ENCODE measurements at places on chromosomes 11 and 22.

- DNase-seq, result no peak
These were observed at the start of gene NPTXR for GRCh38 chr22:38843657-38844314. TSS of gene NPTXR (minus strand) at chr22:38844028.

GRCh38 chr22:26079009-26079408, 90.3 kb upstream of the SEZ6L start:
- DNase-seq, result no peak

DNA sequence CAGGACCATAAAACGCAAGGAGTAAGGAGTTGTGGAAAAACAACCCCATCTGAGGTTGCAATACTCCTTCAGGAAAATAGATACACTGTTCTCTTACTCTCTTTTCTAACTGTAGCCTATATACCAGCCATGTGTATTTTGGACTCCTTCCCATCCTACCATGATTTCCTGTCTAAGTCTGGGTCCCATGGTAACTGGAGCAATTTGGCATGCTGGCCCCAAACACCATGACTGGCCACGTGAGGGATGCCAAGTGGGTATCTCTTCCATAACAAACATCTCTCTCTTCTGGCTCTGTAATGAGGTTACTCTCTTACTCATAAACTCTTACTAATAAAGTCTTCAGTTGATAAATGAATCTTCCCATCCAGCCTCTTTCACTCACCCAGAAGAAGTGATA, 26.5 kb downstream of the ABTB2 start:
- no peak for DNase-seq

DNA sequence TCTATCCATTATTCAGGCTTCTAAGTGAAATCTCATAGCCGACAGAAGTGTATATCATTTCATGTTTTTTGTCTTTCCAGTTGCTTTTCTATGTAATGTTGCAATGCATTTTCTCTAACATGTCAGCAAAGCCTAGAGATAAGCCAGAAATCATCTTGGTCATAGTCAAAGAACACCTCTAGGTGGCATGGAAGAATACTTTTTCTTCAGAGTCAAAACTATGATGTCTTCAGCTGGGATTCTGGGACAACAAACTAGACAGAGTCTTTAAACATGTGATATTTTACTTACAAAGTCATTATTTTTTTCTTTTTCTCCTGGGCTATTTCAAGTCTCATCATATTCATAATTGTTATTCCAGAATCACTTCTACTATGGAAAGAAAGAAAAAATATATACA, 4.4 kb downstream of the GAS2 start:
- DNase-seq, result no peak

GRCh38 chr11:117597071-117597470, 199.9 kb downstream of the DSCAML1 start:
- no peak for DNase-seq

- DNase-seq, result no peak
These were observed 28.2 kb downstream of the SIK3 start for GRCh38 chr11:117070016-117070415.

GRCh38 chr11:29318134-29318845, 698.5 kb downstream of the KCNA4 start:
- DNase-seq, result no peak

DNA sequence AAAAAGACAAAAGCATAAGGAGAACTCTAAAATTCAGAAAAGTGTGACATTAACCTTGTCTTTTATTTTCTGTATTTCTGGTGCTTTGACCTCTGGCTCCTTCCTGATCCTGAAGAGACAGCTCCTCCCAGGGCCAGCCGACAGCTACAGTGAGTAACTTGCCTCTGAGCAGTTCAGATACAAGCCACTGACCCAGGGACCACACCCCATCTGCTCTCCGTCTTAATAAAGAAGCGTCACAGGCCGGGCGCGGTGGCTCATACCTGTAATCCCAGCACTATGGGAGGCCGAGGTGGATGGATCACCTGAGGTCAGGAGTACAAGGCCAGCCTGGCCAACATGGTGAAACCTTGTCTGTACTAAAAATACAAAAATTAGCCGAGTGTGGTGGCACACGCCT, 6.5 kb downstream of the MLC1 start:
- no peak for DNase-seq

DNA sequence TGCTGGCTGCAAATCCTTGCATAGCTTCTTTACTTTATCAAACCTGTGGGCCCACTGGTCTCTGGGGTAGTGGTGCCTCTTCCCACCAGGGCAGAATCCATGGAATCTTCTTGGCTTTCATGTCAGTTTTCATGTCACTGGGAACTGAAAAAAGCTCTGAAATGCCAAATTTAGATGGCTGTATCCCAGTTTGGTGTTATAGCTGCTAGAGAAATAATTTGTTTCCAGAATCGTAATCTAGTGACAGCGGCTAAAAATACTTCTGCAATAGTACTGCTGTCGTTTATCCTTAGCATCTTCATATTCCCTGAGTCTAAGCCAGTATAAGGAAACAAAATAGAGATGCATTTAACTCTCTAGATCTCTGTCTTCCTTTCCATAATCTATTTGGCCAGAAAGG, 983.4 kb upstream of the FAT3 start:
- DNase-seq, result no peak

- no peak for DNase-seq
These were observed 17.4 kb upstream of the TMPRSS6 start for GRCh38 chr22:37126882-37127281.

GRCh38 chr22:17084554-17085276, at the start of gene IL17RA:
TSS of gene IL17RA (plus strand) at chr22:17085000. CDS start at chr22:17085092, 92 bp downstream.
- DNase-seq, result peak; percentile 43

DNA sequence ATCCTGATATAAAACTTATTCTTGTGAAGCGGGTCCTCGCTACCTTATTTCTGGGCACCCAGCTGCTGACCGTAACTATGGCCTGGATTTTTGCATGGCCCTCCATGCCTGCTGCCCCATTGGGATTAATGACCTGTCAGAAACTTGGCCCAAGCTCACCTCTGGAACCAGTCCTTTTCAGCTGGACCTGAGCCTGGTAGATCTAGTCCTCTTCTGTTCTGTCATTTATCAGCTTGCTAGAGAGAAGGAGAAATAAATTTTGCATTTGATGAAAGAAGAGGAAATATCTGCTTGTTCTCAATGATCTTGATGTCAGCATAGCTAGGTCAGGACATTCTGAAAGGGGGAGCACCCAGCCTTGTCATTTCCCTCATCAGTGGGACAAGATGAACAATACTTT, 387.8 kb upstream of the LARGE1 start:
- DNase-seq, result no peak

- DNase-seq, result no peak
These were observed 195 bp upstream of the ALX4 start for GRCh38 chr11:44310206-44310462.

GRCh38 chr11:34356576-34356912, 1.3 kb downstream of the ABTB2 start:
- peak; percentile 32 for DNase-seq

DNA sequence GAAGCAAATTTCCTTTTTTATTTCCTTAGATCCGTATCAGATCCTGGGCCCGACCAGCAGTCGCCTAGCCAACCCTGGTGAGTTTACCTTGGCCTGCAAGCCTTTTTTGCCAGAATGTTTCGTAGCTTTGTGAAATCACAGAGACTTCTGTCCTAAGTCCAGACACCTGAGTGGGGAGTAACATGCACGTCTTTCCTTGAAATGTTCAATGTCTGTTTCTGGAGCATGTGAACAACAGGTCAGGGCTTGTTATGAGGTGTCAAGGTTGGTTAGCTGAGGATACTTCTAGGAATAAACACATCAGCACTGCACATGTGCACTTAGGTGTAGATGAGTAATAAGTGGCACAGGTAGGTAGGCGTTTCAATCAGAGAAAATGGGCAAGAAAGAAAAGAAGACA, 58.0 kb downstream of the KCNJ1 start:
- DNase-seq, result no peak

GRCh38 chr11:67656278-67656922, 5.9 kb upstream of the ACY3 start:
- DNase-seq, result no peak

DNA sequence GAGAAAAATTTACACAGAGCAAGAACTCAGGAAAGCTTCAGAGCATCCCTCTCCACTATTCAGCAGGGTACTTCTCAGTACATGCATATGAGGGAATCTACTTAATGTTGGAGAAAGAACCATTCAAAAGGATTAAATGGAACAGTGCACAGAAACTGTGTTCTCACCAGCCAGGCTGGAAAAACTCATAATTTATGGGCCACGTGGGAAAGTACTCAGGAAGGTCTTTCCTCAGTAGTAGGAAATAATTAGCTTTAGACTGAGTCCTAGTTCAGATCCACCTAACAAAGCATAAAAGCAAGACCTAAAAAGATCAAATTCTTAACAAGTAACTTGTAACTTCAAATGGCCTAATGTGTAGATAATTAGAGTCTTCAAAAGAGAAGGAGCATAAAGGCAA, 134.0 kb downstream of the FAM76B start:
- DNase-seq, result no peak

- DNase-seq, result no peak
These were observed 124.8 kb downstream of the ATG16L2 start for GRCh38 chr11:72939031-72939430.

- no peak for DNase-seq
These were observed 552 bp downstream of the PRR33 start for GRCh38 chr11:1890856-1891830.

- no peak for DNase-seq
These were observed 23.1 kb upstream of the IZUMO1R start for GRCh38 chr11:94281324-94281723.

- DNase-seq, result no peak
These were observed 217.2 kb upstream of the CADM1 start for GRCh38 chr11:115721296-115721995.

- DNase-seq, result no peak
These were observed 25.4 kb downstream of the FXYD6 start for GRCh38 chr11:117851106-117851505.

DNA sequence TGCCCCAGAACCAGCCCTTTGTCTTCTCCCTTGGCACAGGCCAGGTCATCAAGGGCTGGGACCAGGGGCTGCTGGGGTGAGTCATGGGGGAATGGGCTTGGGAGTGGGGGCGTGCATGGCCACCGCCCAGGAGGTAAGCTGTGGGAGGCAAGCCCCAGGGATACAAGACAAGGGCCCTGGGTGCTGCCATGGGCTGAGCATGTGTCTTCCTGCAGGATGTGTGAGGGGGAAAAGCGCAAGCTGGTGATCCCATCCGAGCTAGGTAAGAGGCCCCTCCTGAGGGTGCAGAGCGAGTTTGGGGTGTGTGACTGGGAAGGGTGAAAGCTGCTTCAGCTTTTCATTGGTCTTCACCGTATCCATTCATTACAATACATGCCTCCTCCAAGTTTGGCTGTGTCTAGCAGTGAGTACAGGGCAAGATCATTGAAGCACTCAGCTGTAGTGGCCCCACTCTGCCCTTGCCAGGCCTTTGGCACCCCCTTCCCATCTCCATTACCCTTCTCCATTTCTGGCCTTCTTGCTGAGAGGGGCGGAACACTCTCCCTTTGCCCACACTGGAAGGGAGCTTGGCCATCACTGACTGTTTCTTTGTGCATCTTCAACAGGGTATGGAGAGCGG, 2.5 kb downstream of the FKBP2 start:
- DNase-seq, result no peak

GRCh38 chr11:113091481-113091780, 130.2 kb downstream of the NCAM1 start:
- no peak for DNase-seq

DNA sequence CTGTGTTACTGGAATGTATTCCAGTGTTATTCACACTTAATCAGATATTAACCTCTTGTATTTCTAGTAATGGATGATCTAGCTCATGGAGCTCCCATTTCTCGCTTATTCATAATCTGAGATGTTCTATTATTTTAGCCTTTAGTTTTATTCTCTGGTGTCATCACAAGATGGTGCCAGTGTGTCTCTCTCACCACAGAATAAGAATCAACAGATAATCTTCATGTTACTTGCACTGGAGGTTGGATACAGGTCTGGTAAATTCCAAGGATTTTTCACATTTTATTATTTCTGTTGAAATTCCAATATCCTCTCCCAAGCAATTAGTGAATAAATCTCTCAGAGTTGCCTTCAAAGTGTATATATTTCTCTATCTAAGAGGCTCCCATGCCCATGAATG, 74.6 kb downstream of the CASP12 start:
- no peak for DNase-seq

DNA sequence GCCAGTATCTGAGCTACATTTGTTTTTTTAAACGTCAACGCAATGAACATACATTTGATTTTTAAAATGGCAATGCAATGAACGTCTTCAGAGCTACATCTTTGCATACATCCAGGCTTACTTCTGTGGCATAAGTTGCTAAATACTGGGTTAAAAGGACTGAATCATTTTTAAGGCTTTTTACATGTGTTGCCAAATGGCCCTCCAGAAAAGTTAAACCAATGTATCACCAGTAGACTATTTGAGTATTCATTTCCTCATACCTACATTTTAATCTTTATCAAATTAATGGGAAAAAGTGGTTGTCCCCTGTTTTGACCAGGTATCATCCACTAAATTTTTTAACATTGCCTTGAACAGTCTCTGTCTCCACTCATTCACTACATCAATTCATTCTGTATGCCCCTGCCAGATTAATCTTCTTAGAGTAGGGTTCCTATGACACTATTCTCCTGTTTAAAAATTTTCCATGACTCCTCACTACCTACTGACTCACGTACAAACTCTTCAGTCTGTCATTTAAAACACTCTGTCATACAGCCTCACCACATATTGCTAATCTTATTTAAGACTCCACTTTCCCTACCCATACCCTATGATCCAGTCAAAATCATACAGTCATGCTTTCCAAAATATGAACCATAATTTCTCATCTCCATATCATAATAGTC, 12.4 kb upstream of the PRRG4 start:
- no peak for DNase-seq

DNA sequence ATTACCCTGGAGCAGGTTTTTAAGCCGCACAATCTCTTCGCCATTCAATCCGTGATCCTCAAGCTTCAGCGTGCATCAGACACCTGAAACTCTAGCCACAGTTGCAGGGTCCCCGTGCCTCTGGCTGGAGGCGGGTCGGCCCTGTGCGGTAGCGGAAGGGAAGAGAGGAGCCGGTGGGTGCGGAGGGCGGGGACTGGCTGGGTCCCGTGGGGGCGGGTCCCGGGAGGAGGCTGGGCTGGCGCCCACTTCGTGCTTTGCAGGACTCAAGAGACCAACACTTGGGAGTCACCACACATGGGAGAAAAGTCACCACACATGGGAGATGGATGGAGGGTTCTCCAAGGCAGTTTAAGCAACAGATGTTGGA, 772 bp downstream of the C22orf15 start:
- DNase-seq, result no peak

GRCh38 chr11:129372609-129373488, 2.8 kb upstream of the BARX2 start:
- no peak for DNase-seq

DNA sequence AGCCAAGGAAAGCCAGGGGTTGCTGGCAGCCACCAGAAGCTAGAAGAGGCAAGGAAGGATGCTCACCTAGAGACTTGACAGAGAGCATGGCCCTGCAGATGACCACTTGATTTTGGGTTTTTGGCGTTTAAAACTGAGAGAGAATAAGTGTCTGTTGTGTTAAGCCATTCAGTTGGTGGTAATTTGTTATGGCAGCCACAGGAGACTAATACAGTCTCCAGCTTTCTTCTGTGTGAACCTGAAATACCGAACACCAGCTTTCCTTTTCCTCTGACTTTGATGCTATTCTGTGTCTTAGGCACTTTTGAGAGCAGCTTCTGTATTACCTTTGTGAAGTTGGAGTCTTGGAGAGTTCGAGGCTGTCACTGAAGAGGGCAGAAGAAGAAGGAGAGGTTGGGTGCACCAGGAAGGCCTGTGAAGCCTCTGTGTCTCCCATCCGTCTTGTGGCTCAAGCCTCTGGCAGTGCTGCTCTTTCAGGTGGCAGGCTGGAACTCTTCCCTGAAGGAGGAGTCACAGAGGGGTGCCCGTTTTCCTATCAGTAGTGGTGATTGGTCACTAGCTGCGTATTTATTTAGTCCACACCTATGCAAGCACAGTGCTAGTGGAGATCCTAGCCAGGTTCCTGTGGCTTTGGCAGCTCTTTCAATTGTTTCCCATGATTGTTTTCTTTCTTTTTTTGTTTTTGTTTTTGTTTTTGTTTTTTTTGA, 2.5 kb downstream of the TBC1D22A start:
- no peak for DNase-seq
